Activated T-helper 1 cell treated with anti-CD3 and anti-CD28 coated beads, Interleukin-2, amount 50 U/mL, for 16 hours (primary cell): ENCODE measurements at places on chromosomes 1 and 21.

GRCh38 chr1:195740862-195741261 is 867.4 kb downstream of the KCNT2 start:
- no peak for DNase-seq

GRCh38 chr21:42475036-42475435 is 21.0 kb downstream of the RSPH1 start:
- no peak for DNase-seq

GRCh38 chr1:115303364-115303763 is 34.7 kb downstream of the NGF start:
- no peak for DNase-seq

DNA sequence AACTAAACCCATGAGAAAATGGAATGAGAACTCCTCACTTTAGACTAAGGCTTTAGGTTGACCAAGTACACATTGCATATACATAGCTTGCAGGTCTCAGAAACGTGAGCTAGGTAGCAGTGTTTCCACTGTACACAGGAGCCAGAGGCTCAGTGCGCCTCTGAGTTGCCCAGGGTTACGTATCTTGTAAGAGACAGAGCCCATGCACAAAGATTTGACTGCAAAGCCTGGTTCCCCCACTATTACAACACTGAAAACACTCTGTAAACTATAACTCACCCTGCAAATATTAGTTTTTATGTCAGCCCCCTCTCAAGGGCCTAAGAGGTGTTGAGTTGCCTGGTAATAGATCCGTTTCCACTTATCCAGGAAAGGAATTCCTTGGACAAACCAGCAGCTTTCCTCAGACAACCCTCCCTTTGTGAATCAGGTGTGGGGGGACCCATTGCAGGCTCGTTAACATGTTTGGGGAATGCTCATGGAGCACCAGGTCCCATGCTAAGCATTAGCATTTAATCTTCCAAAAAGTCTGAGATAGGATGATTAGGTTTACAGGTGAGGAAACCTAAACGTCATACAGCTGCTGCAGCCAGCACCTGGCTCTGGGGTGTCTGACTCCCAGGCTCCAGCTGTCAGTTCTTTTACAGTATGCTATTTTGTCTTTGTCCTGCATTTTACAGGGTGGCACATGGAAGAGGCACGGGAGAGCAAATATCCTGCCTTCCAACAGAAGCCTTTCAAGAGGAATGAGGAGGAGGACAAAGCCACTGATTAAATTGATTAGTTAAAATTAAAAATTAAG is 25.7 kb downstream of the TENT5C start:
- DNase-seq = no peak
